ENCODE measurements at places on chromosomes 16 and 17.

DNA sequence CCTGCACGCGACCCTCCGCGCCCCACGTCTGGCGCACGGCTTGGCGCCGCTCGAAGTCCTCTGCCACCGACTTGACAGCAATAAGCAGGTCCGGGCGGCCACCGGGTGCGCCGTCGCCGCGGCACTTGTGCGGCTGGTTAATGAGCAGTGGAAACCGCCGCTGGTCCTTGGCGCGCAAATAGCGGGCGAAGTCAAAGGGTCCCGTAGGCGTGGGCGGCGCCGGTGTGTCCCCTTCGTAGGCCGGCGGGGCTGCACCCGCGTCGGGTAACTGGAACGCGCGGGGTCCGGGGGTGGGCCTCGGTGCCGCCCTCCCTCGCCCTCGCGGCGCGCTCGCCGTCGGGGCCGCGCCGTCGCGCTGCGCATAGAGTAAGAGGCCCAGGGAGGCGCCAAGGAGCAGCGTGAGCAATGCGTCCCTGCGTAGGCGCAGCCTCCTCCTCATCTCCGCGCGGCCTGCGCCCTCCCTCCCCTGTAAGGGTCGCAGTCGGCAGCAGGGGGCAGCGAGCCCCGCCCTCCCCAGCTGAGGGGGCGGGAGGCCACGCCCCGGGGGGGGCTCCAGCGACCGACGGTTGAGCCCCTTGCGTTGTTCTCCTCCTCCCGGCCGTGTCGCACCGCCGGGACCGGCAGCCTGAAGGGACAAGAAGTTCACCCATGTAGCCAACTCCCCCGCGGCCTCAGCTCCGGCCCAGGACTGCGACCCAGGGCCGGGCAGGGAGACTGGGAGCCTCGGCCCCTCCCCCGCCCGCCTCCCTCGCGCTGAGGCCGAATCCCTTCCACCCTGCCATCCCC lies 558 bp downstream of the B3GNT9 start:
- DNase-seq = no peak

DNA sequence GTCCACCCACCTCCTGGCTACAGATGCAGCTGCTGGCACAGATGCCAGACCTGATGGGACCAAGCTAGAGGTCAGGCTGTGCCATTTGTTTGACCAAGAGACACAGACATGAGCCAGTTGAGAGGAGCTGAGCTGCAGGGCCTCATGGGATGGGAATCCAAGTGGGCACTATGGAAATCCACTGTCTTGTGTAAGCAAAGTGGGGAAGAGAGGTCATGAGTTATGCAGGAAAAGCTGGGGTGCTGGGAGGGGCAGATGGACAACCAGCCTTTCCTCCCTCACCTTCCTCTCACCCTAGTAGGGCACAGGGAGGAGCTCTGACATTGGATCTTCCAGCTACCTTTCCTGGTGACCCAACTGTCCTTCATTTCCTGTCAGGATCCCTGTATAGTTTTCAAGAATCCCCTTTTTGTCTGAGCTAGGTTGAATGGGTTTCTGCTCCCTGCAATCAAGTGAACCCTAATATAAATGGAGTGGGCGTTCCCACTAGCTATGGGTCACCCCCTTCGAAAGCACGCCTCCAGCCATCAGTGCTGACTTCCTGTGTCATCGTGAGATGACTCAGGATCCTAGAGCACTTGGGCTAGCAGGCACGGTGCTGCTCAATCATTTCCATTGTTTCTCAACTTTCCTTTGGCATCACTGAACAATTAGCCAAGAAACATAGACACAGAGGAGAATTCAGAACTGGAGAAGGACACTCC lies 13.6 kb downstream of the ATPAF2 start:
- no peak for DNase-seq

DNA sequence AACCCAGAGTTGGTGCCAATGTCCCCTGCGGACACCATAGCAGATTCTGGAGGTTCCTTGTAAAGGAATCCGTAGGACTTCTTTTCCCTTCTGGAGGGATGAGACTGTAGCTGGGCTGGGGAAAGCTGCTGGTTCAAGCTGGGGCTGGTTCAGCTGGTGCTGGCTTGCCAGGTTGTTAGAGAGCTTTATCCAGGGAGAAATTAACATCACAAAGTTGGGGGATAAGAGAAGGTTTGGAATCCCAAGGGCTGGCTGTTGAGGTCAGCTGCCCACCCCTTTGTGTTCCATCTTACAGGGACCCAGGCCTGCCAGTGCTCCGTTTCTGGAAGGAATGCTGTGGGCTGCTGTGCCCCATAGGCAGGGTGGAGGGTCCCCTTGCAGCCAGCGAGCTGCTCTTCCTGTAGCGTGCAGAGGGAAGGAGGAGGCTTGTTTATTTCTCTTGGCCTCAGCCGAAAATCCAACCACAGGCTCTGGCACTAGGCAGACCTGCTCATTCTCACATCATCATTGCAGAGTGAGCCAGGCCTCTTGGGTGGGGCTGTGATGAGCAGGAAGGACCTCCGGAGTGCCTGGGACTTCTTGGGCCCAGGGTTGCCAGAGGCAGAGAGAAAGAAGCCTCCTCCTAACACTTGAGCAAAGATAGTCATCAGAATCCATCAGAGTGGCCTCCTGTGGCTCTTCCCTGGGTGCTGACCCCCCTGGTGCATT lies 251.1 kb downstream of the SEC14L1 start:
- DNase-seq = no peak

DNA sequence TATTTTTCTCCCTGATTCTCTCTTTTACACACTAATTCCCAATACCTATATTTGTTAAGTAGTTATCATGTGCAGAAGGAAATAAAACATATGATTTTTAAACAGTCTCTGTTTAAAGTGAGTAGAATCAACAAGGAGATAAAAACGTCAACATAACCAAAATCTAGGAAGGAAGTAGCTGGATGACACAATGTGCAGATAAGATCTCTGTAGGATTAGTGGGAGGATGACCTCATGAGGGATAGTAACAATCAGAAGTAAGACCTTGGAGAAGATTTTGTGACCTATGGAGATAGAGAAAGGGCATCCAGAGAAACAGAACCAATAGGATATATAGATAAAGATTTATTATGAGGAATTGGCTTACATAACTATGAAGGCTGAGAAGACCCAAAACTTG lies 262.6 kb upstream of the CDH11 start:
- DNase-seq = no peak

DNA sequence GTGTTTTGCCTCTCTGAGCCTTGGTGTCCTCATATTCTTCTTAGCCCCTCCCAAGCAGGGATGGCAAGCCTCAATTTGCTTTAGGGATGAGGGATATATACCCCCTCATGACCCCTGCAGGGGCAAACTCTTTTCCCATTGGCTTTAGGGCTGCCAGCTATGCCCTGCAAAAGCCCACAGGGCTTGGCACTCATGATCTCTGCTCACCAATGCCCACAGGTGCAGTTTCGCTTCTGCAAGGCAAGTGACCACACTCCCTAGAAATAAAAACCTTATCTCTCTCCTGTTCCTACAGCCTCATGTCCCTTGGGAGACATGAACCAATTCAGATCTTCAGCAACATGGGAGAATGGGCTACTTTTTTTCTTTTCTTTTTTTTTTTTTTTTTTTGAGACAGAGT lies 8.8 kb downstream of the BEAN1 start:
- no peak for DNase-seq

GRCh38 chr17:4229627-4230541 lies 33.9 kb downstream of the ANKFY1 start:
- DNase-seq = no peak

- no peak for DNase-seq
Measured at GRCh38 chr17:63173903-63174302, 207.9 kb downstream of the TANC2 start.

GRCh38 chr16:28304214-28304613 lies 11.9 kb downstream of the SBK1 start:
- DNase-seq = no peak

DNA sequence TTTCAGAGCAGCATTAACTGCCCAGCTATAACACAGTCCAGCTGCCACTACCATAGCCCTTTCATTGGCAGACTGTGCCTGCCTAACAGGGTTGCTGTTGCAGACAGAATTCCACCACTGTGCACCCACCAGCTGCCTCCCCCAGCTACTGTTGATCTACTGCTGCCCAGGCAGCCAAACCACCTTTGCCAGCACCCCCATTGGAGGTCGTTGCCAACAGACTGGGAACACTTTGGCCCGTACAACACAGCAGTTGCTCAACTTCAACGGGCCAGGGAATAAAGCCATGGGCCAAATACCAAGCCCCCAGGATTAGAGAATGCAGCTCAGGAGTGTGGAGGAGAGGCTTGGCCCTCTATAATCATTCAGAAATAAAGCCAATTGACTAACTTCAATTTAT lies 473.6 kb downstream of the CDH11 start:
- no peak for DNase-seq

- DNase-seq = no peak
Measured at GRCh38 chr16:7088711-7089110, 243.9 kb upstream of the RBFOX1 start.

DNA sequence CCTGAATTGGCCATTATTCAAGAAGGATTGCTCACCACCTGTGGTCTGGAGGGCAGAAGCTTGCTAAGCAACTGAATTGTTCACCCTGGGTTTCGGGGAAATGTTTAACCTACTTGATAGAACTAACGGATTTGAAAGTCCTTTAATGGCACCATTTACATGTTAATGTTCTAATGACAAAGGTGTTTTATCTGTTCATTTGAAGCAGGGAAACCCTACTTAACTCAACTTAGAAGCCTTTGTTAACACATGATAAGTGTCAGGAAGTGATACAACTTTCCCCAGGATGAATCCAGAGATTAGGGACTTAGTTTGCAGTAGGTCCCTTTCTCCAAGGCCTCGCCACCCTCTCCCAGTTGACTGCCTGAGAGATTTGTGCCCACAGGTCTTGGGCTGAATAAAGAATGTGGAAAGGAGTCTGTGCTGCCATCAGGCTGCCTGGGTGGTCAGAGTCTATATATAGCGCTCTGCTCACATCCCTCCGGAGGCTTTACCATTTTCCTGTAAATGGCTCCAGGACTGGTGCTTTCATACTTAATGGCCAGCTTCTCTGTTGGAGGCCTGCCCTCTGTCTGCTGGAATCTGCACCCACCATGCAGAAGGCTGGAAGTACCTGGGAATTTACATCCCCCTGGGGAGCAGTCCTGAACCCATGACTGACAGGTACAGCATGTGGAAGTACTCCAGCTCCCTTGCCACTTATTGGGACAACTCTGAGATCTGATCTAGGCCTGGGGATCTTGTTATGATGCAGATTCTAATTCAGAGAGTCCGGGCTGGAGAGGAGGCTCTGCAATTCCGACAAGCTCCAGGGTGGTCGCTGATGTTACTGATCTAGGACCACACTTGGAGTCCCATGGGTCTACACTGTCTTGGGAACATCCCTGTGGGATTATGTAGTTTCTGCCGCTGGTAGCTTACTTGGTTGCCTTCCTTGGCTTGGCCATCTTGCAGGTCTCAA lies 99.9 kb downstream of the ASIC2 start:
- DNase-seq = no peak

GRCh38 chr17:59357929-59358328 lies 26.5 kb downstream of the YPEL2 start:
- no peak for DNase-seq

DNA sequence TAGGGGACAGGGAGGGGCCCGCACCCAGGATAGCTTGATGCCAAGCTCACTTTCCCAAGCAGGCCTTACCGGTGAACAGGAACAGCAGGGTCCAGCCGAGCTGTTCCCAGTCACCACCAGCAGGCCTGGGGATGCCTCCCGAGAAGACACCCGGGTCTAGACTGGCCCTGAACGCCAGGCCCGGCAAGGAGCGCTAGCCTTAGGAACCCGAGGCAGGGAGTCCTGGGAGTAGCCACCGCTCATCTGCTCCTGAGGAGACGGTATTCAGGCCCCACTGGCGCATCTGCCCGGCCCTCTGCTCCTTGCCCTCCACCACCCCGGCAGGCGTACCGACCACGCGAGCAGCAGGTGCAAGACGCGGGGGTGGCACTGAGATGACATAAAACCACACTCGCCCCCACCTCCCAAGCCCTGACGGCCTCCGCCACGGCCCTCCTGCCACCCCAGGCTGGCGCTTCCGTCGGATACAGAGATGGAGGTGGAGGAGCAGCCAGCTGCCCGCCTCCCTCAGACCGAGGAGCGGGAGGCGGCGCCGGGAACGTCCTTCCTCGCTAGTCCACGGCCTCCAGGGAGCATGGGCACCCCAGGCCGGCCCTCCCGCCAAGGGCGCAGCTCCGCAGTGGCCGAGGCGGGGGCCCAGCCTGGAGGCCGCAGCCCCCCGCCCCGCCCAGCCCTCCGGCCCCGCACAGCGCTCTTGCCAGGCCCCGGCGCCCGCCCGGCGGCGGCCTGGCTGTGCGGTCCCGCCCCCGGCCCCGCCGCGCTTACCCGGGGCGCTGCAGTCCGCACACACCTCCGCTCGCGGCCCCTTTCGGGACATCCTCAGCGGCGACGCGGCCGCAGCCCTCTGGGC lies 661 bp downstream of the GIT1 start:
- no peak for DNase-seq

- DNase-seq = no peak
Measured at GRCh38 chr17:29744121-29744520, 121.4 kb upstream of the CORO6 start.

DNA sequence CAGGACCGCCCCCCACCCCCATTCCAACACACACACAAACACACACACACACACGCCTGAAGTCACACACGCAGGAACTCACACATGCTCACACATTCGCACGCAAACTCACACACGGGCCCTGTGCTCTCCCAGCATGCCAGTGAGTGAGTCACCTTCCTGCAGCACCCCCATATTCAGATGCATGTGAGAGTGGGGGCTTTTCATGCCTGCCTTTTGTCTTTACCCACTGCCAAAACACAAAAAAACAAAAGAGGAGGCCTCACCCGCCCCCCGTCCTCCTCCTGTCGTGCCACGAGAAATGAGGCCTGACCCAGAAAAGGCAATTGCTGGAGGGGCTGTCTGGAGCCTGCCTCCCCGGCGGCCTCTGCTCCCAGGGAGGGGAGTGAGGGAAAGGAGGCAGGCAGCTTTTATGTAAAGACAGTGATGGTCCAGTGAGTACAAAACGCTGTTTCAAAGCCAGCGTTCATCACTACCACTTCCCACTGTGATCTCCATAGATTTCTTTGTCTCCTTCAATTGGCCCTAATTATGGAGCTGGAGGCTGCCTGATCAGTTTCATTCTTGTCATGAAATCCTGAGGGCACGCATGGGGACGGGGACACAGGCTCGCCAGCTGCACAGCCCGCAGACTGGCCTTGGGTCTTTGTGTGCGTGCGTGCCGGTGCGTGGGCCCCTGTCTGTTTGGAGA lies 29.5 kb upstream of the GSE1 start:
- no peak for DNase-seq

Measured in caudate nucleus (tissue), 63 donors.